ENCODE measurements at places on chromosomes 7 and 10. TPM values are rescaled to one million over a fixed set of nuclear protein-coding genes. Genes with fewer than 3 reads are reported as not detected.

GRCh38 chr10:3251172-3251571 is 78.6 kb upstream of the PITRM1 start:
- H3K27ac ChIP-seq: no peak overlapping the region
- no peak overlapping the region for H3K4me3 ChIP-seq
- no peaks in the 10 kb centered on the region for H3K36me3 ChIP-seq
- no peaks in the 10 kb centered on the region for H3K27me3 ChIP-seq

DNA sequence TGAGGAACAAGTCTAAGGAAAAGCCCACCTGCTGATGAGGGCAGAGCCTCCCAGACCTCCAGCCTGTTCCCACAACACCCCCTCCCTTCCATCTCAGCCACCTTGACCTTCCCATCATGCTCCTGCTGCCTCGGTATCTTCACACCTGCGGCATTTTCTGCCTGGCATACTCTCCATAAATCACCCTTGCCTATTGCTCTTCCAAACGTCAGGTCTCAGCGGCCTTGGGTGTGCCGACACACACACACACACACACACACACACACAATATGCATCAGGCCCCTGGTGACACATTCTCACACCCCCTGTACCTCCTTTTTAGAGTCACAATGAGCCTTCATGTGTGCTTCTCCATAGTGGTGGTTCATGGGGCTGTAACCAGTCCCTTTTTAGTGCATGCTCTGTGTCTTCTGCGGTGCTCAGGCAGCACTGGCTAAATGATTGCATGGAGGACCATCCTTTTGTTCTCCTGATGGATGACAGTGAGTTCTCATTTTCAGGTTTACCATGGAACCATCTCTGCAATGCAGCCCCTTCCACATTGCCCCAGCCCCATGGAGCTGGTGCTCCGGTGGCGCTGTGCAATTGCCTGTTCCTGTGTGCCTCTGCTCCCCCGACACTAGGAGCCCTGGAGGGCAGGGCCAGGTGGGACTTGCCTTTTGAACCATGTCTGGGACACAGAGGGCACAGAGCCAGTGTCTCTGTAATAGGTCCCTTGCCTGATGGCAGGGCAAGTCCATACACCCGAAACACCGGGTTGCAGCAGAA is 4.5 kb downstream of the ADIRF start:
- H3K4me1 ChIP-seq: peaks cover 4% of the 10 kb centered on the region
- no peaks in the 10 kb centered on the region for H3K27me3 ChIP-seq
- DNase-seq: no peak
- H3K4me3 ChIP-seq: no peak overlapping the region

- H3K4me1 ChIP-seq: no peaks in the 10 kb centered on the region
- H3K4me3 ChIP-seq: no peak overlapping the region
These were observed 146.7 kb upstream of the PFKP start for GRCh38 chr10:2920637-2921036.

Gene PNLIPRP3
- total RNA-seq: not detected

GRCh38 chr10:49700997-49701396 is 21.5 kb downstream of the C10orf53 start:
- H3K27ac ChIP-seq: no peak overlapping the region
- no peak overlapping the region for H3K4me3 ChIP-seq
- DNase-seq: no peak

DNA sequence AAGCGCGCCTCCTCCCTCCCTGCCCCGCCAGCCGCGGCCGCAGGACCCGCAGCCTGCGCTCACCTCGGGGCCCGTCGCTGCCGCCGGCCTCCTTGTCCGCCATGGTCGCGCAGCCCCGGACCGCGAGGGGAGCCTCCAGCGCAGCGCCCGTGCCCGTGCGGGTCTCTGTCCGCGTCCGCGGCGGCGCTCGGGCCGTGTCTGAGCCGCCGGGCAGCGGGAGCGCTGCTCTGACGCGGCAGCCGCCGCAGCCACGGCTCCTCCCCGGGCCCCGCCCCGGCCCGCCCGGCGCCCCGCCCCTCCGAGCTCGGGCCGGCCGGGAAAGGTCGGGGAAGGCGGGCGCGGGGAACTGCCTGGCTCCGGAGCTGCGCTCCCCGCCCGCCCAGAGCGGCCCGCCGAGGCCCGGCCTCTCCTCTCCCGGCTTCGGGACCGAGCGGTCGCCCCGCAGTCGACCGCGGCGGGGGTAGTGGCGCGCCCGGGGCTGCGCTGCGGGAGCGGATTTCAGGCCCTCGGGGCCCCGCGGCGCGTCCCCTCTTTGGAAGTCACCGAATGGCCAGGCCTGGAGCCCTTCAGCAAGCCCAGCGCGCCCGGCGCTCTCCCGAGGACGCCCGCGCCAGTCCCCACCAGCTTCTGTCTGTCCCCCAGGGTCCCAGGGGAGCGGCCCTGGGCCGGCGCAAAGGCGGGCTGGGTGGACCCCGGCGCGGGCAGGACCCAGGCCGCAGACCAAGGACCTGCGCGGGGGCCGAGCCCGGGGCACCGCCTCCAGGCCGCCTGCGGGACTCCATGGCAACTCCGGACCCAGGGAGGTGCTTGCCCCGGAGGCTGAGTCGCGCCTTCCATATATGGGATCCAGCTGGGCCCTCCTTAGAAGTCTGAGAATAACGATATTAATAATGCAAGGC is at the start of gene HSPA12A:
Gene HSPA12A (minus strand): TSS at position 200 of the 899 bp plus-strand sequence. CDS start 97 bp downstream, at position 103.
- H3K36me3 ChIP-seq: no peaks in the 10 kb centered on the region
- H3K27ac ChIP-seq: peak within 1 kb of the TSS; percentile 79
- H3K4me1 ChIP-seq: peaks cover 4% of the 10 kb centered on the region
- peak; percentile 64 for DNase-seq
- peak within 1 kb of the TSS; percentile 87 for H3K4me3 ChIP-seq

DNA sequence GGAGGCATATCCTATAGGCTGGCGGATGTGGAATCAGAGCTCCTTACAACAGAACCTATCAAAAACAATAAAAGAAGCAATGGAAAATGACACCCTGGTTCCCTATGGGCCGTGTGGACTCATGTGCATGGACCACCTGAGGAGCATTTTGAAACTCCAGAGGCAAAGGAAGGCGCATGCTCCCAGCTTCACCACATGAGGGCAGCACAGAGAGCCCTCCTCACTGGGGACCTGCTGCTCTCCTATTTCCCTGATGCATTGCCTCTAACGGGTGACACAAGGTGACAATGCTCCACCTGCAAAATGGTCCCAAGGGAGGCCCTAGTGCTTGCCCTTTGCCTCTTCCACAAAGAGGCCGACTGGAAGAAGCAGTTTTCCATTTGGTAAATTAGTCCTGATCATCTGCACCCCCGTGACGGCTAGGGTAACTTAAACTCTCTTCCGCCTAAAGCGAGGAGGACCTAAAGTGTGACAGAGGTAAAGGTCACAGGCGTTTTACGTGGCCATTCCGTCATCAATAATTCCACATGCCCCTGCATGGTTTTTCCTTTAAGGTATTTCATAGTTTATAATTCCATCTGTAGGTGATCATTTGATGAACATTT is 67.7 kb downstream of the GPAM start:
- H3K27me3 ChIP-seq: no peaks in the 10 kb centered on the region
- no peak overlapping the region for H3K27ac ChIP-seq
- H3K4me3 ChIP-seq: no peak overlapping the region
- no peaks in the 10 kb centered on the region for H3K4me1 ChIP-seq

GRCh38 chr10:128483216-128483615 is 357.0 kb upstream of the MKI67 start:
- H3K4me3 ChIP-seq: no peak overlapping the region
- no peaks in the 10 kb centered on the region for H3K27me3 ChIP-seq
- no peaks in the 10 kb centered on the region for H3K36me3 ChIP-seq
- no peaks in the 10 kb centered on the region for H3K4me1 ChIP-seq
- DNase-seq: no peak

All from prostate gland (tissue), 2 donors.